ENCODE measurements at places on chromosomes 12 and 14.

DNA sequence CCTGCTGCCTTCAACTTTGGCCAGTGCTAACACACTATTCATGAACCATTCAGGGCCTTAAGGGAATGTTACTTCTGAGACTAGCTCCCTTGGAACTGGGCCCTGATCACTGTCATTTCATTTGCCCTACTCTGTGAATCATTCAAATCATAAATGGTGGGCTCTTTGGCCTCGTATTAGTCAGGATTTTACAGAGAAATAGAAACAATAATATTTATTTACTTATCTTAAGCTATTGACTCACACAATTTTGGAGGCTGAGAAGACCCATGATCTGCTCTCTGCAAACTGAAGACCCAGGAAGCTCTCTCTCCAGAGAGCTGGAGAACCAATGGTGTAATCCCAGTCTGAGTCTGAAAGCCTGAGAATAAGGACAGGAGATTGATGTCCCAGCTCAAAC lies 398.5 kb downstream of the LRIG3 start:
- DNase-seq: no peak

DNA sequence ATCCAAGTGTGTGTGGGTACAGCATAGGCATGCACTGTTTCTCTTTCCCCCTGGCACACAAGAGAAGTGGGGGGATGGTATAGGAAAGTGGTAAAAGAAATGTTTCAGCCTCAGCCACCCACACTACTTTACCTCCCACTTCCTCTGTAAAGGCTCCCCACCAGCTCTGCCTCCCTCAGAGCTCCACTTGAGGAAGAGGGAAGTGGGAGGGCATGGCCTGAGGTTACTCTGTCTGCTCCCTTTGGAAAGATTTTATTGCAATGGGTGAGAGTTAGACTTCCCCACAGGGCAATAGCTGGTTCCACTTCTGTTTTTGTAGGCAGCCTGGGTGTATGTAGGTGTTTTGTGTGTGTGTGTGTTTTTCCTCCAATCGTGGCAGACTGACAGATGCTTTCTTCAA lies 145.3 kb downstream of the SSPN start:
- no peak for DNase-seq

GRCh38 chr14:29097476-29097875 lies 330.9 kb downstream of the FOXG1 start:
- DNase-seq: no peak

DNA sequence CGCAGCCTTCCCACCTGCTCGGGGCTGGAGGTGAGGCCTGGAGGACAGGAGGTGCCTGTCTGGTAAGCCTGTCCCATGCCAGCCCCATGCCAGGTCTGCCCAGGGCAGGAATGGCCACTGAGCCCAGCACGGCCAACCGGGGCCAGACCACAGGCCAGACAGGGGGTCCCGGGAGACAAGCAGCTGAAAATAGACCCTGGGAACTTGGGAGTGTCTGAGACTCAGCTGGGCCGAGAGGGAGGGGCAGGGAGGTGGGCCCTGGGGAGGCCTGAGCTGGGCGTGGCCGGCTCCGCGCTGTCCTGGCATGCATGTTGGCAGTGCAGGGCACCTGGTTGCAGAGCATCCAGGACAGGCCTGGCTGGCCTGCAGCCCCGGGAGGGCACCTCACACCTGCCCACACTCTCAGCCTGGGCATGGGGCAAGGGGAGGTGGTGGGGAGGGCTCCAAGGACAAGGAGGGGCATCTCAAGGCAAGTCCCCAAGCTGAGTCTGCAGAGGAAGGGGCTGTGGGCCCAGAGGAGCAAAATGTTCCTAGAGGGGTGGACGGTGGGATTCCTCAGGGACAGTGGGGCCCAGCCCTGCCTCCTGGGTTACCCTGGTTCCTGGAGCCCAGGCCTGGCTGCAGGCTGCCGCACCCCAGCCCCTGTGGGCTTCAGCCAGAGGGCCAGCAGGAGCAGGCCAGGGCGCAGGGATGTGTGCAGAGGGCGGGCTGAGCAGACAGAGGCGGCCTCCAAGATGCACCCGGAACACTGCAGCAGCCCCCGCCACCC lies 3.2 kb upstream of the CRIP1 start:
- DNase-seq: no peak

DNA sequence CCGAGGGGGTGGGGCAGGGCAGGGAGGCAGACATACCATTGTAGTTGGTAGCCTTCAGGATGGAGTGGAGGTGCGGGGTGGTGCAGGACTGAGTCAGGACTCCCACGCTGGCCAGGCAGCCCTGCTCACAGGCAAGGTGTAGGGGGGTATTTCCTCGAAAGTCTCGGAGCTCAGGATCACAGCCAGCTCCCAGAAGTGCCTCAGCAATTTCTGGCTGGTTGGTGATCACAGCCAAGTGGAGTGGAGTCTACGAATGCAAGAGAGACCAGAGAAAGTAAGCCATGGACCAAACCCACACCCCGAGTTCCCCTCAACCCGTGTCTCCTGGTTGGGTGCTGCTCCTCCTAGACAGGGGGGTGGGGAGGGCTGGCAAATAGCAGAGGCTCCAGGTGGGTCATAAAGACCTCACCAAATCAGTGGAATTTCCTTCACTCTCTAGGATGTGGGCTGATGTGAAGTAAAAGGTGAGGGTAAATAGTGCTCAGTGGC lies 1.4 kb downstream of the NFKBIA start:
- DNase-seq: no peak

GRCh38 chr12:23169012-23169695 lies 544.2 kb downstream of the ETNK1 start:
- no peak for DNase-seq

GRCh38 chr12:123261196-123261595 lies 10.5 kb downstream of the CDK2AP1 start:
- DNase-seq: no peak

DNA sequence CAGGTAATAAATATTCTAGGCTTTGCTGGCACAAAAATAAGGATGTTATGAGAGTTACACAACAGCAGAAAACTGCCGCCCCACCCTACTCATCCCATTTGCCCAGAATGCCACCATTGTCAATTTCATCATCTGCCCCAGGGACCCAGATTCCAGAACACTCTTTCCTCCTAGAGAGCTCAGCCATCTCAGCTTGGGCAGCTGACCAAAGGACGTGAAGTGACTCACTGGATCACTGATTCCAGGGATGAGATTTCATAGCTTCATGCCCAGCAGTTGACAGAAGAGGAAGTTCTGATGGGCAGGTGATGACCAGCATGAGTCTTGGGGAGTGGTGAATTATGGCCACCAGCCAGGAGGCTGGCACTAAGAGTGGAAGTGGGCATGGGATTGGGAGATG lies 450.3 kb downstream of the RMST start:
- no peak for DNase-seq

DNA sequence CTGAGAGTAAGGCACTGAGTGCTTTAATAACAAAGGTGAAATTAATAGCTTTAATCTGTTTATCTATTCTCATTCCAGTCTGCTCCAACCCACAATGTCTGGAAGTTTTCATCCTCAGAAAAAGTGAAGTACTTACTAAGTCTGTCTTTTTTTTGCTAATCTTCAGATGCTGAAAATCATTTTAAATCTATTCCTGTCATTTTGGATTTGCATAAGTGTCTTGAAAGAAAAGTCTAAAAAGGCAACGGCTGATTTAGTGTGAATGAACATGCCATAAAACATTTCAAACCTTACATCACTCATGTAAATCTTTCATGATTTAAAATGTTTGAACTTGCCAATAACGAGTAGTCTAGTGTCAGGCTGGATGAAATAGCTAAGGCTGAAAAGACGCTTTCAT lies 685.6 kb downstream of the RPS29 start:
- DNase-seq: no peak

DNA sequence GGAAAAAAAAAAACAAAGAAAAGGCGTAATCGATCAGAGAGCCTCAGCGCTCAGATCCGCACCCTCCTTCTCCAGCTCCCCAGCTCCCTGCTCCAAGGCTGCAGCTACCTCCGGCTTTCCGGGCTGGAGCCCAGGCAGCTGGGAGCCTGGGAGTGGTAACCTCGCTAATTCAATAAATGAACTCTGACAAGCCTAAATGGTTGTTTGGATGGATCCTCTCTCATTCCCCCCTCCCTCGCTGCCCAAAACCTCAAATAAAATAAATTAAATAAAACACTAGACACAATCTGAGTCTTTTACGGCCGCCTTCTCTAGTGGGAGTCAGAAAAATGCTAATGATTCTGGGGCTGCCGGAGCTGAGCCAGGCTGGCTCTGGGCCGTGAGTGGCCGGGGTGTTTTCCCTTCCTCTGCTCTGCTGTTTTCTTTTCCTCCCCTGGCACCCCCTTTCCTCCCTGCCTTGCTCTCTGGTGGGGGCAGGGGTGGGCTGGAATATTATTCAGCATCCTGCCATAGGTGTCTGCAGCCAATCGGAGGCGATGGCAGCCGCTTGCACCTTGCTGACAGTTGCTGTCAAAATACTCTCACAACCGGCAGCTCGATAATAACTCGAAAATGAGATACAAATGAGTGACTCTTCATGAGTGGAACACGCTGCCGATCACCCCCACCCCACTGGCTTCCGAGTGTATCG lies 76.1 kb downstream of the RBM19 start:
- no peak for DNase-seq

GRCh38 chr12:52832451-52832850 lies 1.7 kb downstream of the KRT79 start:
- DNase-seq: no peak

DNA sequence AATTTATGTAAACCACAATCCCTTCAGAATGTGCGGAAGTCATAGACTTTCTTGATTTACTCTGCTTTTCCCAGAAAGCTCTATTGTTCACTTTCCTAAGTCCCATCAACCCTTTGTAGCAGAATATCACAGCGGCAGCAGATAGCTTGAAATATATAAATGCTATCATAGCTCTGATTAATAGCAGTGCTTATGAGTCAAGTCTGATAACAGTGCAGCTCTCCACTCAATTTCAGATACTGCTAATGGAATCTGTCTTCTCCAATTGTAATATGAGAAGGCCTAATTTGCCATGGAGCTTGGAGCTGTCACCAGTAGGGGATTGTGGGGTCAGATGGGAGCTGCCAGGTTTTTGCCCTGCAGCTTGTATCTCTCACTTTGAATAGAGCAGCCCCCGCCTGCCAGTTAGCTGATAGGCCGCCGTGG lies 10.9 kb downstream of the TMEM260 start:
- no peak for DNase-seq

DNA sequence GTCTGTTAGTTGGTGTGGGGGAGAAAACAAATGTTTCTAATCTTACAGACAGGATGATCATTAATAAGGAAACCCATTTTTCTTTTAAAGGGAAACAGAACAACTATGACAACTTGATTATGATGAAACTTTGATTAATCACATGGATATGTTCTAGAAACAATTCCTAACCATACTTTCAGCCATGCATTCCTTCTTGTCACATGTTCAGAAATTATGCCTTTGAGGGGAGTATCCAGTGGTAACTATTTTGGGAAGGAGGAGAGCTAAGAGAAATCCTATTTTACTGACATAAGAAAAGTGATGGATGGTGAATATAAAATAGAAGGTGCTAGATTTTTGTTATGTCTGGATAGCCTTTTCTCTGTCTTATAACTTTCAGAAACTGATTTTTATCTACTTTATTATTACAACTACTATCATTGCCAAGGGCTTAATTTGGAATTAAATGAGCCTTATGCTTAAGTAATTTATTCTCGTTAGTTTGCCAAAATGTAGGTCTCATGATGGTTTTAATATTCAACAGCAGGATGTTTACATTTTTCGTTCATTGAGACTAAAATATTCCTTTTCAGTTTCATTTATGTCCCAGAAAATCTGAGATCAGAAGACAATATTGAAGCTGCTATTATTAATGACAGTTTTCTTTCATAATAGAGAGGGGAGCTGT lies 200.1 kb downstream of the TMTC2 start:
- no peak for DNase-seq

DNA sequence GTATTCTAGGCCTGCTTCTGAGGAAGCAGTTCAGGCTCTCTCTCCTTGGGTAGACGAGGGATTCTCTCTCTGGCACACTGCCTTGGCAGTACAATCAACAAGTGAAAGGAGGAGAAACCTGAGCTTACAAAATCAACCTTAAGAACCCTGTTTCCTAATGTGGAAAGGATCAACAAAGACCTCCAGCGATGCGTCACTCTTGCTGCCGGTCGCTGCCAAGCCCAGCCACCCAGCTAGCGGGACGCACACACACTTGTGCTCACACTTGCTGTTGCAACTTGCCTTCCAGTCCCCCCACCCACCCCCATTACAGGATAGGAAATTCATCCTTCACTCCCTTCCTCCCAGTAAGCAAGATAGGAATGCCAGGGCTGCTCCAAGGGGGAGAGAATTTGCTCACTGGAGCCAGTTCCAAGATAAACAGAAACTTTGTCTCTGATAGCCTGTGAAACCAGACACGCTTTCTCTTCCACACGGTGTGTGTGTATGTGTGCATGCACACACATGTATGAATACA lies 144.3 kb downstream of the BCL11B start:
- no peak for DNase-seq

GRCh38 chr14:99996951-99997571 lies 68.2 kb upstream of the EVL start:
- no peak for DNase-seq

DNA sequence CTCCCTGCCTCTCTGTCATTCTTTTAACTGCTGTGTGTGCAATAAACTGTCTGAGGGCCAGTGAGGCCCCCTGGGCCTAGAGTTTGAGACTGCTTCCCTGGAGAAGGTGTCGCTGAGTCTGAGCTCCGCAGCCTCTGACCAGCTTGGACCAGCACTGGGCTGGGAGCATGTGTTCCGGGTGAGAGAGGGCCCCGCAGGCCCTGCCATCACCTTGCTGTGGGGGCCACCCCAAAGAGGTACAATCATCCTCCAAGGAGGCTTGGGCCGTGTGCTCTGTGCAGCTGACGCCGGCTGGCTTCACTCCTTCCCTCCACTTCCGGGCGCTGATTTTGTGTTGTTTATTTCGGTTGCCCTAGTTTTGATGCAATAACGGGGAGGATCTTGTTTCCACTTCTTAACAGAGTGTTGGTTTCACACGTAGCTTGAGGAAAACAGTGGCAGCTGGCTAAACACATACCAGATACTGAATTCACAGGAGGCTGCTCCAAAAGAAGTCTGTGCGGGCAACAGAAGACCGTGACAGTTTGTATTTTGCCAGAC lies 121.6 kb downstream of the TMEM132C start:
- DNase-seq: peak; percentile 39

- no peak for DNase-seq
Observed at GRCh38 chr14:42353315-42353714, 746.6 kb downstream of the LRFN5 start.

DNA sequence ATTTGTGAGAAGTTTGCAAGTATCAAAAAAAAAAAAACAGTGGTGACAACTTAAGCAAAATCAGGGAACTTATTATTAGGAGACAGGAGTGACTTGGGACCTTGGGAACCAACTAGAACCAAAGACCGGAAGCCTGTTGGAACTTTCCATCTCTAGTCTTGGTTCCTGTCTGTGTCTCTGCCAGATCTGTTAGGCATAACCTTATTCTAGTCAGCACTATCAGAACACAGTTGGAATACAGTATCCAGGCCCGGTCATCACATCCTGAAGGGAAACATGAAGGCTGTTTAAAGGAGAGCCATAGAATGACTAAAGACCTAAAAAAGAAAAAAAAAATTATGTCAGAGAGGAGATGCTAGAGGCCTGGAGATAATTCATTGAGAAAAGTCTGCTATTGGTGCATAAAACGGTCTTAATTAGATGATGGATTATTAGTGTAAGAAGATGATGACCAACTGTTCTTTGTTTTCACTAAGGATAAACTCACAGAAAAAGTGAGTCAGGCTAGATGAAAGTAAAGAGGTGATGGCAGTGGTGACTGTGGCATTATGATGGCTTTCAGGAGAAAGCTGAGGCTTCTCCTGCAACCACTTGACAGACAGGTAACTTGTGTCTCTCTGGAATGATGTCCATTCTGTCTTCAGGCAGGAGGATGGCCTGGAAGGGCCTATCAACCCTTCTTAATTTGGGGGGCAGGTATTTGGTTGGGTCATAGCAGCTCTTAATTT lies 28.2 kb downstream of the DACT1 start:
- DNase-seq: no peak

- no peak for DNase-seq
Observed at GRCh38 chr14:54893151-54893760, 9.4 kb downstream of the GCH1 start.

All from NCI-H510A (cell line).